ENCODE measurements at places on chromosomes 2 and 18.

DNA sequence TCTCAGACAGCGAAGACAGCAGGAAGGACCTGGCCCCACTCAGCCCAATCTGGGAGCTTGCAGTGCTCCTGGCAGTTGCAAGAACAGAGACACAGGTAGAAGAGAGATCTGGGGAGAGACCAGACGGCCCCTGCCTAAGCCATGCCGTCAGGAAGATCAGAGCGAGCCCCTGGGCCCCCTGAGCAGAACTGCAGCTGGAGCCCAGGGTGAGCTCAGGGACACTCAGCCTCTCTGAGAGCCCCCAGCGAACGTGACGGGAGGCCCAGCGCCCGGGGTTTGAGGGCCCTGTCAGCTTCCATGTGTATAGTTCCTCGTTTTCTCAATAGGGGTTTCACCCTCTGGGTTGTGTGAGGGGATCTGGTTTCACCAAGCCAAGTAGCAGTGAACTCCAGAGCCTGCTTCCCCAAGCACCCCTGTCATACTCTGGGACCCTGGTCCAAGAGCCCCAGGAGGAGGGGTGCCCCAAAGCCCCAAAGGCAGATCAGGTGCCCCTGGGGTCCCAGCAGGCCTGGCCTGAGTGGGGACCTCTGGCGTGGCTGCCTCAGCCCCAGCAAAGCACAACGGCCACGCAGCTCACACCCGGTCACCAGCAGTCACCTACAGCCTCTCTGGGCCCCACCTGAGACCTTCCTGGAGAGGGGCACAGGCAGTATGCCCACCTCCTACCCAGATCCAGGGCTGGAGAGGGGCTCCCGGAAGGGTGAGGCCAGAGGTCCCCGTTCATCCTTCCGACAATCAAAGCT lies 431.3 kb upstream of the MYT1L start:
- no peak for DNase-seq

DNA sequence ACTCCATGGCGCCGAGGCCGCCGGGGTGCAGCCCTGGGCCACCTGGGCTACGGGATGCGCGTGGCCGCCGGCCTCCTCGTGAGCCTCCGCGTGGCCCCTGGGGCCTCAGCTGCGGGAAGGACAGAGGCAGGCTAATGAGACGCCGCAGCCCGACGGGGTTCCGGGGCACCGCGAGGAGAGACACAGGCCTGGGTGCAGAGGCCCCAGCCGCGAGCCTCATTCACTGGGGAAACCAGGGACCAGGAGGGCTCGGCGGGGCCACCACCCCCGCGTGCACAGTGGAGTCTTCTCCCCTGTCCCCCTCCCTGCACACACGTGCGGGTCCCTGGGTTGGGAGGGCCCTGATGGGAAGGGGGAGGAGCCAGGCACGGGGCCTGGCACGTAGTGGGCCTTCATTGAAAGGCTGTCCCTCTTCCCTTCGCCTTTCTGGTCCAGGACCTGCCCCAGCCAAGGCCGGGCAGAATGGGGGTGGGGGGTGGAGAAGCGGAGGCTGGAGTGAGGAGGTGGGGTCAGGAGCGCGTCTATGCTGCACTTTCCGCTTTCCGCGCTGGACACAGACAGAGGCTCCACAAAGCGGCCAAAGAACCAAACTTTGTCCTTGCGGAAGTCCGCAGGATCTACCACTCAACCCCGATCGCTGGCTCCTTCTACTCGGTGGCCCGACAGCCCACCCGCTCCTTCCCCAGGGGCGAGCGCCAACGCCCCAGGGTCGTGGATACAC lies 9.1 kb downstream of the ALPP start:
- DNase-seq: no peak

DNA sequence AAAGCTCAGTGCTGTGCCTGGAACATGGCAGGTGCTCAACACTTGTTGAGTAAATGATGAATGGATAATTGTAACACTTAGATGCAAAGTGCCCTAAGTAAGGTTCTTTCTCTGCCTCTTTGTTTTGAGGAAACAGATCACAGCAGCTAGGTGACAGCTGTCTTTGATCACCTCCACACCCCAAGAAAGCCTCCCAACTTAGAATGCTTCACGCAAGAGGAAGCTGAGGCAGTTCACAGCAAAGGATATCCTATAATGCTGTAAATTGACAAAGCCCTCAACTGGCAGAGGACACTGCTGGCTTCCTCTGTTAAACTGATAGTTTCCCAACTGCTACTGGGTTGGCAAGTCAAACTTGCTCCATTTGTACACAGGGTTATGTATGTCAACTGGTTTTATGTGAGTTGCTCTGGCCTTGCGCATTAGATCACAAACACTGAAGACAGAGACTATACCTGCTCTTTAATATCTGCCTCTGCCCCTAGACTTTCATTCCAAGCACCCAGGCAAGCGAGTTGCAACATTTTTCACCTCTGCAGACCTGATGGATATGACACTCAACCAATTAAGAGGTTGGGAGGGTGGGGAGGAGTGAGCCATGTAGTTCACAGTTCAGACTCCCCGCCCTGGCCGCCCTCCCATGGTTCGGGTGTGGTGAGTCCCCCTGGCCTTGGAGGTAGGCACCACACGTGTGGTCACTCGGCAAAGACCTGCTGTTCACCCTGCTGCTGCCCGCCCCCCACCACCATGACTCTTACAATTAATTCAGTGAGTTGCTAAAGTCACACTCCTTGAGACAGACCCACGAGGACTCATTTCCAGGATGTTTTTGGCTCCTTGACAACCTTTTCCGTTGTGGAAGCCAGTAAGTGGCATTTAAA lies 4.8 kb upstream of the MALL start:
- DNase-seq: no peak

GRCh38 chr18:67672716-67673115 lies 156.2 kb upstream of the DSEL start:
- no peak for DNase-seq

GRCh38 chr18:26960911-26961310 lies 95.4 kb upstream of the AQP4 start:
- no peak for DNase-seq

- DNase-seq: no peak
Measured at GRCh38 chr2:45901468-45902032, 250.1 kb downstream of the PRKCE start.

DNA sequence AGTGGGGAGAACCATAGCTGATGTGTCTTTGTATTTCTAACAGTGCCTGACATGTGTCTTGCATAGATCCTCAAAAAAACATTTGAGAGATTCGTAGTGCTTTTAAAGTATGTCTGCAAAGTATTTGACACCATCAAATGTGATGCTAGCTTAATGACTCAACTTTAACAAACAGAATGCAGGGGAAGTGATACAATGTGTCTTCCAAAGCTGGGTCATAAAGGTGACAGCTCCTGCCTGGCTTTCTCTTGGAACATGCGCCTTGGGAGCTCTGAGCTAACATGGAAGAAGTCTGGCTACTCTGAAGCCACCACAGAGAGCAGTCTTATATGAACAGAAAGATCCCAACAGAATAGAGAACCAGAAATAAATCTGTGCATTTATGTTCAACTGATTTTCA lies 78.2 kb downstream of the C1D start:
- no peak for DNase-seq

DNA sequence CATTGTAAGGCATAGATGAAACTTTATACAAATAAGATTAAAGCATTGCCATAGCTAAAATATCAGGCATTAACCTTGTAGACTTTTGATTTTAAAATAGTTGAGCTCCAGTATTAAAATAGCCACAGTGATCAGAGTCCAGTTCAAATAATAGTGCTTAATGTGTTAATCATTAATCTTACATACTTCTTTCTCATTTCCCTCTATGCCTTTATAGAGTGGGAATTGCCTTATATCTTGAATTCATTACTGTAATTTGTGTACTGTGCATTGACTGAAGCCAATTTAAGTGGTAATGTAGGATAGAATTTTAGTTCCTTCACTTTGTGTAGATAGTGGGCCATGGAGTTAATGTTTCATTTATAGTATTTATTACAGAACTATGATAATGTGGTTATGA lies 549.2 kb upstream of the VWC2L start:
- DNase-seq: no peak

All from activated CD8-positive, alpha-beta memory T cell treated with anti-CD3 and anti-CD28 coated beads, Interleukin-2, amount 50 U/mL, for 4 hours (primary cell).